ENCODE measurements at places on chromosomes 7 and 10.

GRCh38 chr7:38903057-38903456 lies 5.9 kb downstream of the VPS41 start:
- DNase-seq, result peak; percentile 3

GRCh38 chr10:51079766-51080165 lies 5.5 kb downstream of the PRKG1 start:
- no peak for DNase-seq

DNA sequence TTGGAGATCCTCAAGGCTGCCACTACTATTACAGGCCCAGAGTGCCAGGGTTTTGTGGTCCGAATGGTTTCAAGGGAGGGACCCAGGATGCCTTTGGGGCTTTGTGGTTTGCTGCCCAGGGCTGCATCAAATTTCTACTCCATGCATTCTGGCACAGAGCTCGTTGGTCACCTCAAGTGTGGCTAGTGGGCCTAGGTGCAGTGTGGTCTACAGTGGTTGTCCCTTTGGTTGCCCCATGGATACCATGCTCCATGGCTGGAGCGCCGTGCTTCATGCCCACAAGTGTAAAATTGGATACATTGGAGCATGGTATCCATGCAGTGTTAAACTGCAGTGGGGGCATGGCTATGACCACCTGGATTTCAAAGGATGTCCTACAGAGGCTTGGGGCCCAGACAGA lies 5.4 kb upstream of the PRF1 start:
- DNase-seq, result no peak

DNA sequence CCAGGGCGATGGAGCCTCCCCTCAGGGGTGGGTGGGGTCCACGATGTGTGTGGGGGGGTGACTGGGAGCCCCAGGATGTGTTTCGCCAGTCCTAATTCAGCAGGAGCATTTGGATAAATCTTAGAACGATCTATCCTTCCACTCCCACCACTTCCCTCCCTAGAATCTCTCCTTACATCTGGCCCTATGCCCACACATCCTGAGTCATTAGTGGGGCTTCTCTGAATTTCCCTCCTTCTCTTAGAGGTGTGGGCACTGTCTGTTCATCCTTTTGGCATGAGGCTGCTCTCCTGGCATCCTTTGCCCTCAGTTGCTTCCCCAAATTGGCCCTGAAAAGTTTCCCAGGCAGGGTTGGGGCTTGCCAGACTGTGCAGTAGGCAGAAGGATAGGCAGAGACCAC lies 1.6 kb downstream of the GHRHR start:
- peak; percentile 6 for DNase-seq

- no peak for DNase-seq
Measured at GRCh38 chr7:66758950-66759628, 18.6 kb downstream of the RABGEF1 start.

DNA sequence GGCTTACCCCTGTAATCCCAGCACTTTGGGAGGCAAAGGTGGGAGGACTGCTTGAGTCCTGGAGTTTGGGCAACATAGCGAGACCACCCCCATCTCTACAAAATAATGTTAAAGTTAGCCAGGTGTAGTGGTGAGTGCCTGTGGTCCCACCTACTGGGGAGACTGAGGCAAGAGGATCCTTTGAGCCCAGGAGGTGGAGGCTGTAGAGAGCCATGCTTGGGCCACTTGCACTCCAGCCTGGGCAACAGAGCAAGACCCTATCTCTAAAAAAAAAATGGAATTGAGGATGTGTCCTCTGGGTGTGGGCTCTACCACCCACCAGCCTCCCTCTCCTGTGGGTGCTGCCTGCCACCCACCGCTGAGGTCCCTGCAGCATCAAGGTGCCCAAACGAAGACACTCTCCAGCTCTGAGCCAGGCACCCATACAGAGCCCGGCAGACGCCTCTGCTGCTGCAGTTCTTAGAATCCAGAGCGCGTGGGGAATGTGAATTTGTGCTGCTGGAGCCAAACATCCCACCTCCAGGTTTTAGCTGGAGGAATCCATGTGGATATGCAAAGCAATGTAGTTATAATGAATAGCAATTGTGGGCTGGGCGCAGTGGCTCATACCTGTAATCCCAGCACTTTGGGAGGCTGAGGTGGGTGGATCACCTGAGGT lies 176.0 kb upstream of the TNRC18 start:
- DNase-seq, result no peak

GRCh38 chr10:12541446-12542067 lies 192.2 kb downstream of the CAMK1D start:
- no peak for DNase-seq

DNA sequence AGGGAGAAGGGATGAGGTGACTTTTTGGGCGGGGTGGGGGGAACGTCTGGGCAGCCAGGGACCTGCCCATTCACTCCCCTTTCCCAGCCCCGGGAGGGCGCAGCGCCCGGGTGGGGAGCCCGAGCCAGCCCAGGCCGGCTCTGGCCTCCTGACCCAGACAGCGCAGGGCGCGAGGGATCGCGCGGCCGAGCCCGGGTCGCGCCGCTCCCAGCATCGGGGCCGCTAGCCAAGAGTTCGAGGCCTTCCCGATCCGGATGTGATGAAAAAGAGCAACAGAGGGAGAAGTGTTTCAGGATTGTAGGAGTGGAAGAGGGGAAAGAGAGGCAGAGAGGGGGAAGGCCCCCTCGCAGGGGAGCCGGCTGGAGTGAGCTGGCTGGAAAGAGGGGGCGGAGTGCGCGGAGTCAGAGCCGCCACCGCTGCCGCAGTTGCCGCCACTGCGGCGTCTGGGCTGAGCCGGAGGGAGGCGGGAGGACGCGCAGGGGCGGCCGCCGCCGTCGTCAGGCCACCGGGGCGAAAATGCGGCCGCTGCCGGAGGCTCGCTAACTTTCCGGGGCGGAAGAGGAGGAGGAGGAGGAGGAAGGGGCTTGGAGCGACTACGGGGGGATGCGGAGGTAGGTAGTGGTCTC lies at the start of gene MDFIC:
MDFIC (plus strand) TSS at position 69 of the 626 bp plus-strand sequence. CDS start 940 bp downstream, outside the sequence.
- peak; percentile 75 for DNase-seq

DNA sequence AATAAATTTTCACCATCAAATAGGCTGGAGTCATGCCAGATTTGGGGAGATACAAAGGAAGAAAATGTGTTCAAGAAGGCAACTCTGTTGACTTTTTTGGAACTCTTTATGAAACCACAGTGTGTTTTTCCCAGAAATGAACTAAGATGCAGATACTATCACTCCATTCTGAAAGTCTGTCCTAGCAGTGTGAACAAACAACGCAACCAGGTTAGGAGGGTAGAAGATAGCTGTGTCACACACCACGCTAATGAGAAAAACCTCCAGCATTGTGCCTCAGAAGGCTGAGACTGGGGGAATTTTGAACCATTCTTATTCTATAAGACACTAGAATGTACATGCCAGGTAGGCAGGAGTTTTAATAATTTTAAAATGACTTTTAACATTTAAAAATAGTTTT lies 15.9 kb upstream of the ATP6V0A4 start:
- no peak for DNase-seq

GRCh38 chr10:116683166-116683565 lies 59.2 kb downstream of the HSPA12A start:
- no peak for DNase-seq

- no peak for DNase-seq
Measured at GRCh38 chr7:29860186-29860585, 53.9 kb downstream of the WIPF3 start.

- DNase-seq, result no peak
Measured at GRCh38 chr7:23108995-23109394, 3.4 kb downstream of the KLHL7 start.

- no peak for DNase-seq
Measured at GRCh38 chr10:25959540-25960232, 25.7 kb downstream of the MYO3A start.

- no peak for DNase-seq
Measured at GRCh38 chr7:2776401-2776800, 67.7 kb downstream of the GNA12 start.

DNA sequence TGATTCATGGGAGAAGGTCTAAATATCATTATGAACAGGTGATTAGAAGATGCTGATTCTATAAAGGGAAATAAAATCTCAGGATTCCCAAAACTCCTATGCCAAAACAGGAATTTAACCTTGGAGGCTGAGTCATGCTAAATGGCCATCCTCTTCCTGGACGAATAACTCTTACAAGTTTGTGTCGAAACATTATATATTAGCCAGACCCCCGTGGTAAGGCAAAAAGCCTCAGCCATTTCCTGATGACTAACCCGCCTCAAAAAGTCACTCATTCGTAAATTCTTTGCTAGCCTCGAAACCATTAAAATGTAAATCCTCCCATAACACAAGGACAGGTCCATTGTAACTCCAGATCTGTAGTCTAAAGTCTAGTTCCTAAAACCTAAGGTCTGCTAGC lies 32.0 kb downstream of the CUL2 start:
- DNase-seq, result peak; percentile 95

DNA sequence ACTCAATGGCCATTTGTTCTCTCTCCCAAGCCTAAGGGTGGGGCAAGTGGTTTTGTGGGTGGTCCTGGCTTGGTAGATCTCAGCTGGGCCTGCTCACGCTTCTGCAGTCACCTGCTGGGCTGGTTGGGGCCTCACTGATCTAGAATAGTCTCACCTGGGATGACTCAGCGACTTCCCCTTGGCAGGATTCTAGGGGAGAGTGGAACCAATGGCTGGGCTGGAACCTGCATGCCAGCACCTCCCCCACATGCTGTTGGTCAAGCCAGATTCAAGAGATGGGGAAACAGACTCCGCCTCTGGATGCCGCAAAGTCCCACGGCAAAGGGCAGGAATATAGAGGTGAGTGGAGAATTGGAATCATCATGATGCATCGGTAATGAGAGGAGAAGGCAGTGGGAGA lies 292.9 kb upstream of the NPVF start:
- DNase-seq, result no peak

DNA sequence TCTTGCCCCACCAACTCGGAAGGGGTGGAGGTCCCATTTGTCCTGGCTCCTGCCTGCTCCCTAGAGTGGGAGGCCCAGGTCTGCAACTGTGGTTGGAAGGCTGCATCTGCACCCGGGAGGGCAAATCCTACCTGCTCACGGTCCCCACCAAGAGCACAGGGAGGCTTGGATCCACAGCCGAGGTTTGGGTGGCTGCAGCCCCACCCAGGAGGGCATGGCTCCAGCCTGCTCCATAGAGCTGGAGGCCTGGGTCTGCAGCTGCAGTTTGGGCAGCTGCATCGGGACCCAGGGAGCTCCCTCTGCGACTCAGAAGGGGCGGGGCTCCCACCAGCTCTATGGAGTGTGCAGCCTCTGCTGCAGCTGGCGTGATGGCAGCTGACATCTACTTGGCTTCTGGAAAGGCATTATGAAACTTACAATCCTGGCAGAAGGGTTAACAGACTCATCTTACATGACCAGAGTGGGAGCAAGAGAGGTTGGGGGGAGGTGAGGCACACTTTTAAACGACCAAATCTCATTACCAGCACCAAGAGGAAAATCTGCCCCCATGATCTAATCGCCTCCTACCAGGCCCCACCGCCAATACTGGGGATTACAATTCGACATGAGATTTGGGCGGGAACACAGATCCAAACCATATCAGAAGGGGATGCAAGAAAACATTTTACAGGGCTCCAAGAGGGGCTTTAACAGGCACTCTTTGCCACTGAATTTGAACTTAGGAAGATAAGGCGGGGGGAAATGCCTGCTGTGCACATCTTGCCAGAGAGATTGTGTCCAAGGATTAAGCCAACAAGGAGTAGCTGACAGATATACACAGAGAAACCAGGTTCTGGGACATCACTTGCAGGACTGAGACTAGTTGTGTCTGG lies 8.2 kb upstream of the BLVRA start:
- peak; percentile 31 for DNase-seq

DNA sequence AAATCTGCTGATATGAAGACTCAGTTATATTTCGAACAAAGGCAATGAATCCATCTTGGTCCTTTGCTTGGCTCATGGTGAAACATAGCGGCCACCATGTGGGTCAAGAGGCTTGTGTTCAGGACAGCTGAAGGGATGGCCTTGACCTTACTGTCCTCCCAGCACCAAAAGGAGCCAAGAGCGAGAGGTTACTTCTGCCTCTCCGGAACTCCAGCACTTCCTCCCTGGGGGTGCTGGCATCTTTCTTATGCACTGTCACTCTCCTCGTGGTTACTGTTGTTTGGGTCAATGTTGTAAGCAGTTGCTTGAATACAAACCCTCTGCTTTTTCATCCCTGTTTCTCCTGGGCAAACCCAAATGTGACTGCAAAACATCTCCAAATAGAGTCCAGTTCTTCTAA lies 100.6 kb downstream of the RBM20 start:
- DNase-seq, result no peak

- DNase-seq, result peak; percentile 87
Measured at GRCh38 chr7:134885967-134886352, 100.3 kb upstream of the AGBL3 start.

- DNase-seq, result no peak
Measured at GRCh38 chr7:21071561-21072501, 285.1 kb upstream of the SP8 start.

- DNase-seq, result no peak
Measured at GRCh38 chr10:70964245-70964644, 75.9 kb upstream of the PCBD1 start.

- DNase-seq, result no peak
Measured at GRCh38 chr7:22628112-22628511, 98.9 kb upstream of the IL6 start.

DNA sequence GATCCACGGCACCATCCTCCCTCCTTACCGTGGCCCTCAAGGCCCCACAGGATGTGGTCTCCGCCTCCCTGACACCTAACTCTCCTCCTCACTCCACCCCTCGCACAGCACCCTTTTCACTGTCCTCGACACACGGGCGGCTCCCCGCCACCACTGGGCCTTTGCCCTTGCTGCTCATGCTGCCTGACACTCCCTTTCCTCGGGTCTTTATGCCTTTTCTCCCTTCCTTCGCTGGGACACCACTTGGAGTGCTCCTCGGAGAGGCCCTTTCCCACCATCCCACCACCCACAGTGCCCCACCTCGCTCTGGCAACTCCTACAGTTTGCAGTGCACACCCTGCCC lies 7.9 kb upstream of the INMT start:
- no peak for DNase-seq

DNA sequence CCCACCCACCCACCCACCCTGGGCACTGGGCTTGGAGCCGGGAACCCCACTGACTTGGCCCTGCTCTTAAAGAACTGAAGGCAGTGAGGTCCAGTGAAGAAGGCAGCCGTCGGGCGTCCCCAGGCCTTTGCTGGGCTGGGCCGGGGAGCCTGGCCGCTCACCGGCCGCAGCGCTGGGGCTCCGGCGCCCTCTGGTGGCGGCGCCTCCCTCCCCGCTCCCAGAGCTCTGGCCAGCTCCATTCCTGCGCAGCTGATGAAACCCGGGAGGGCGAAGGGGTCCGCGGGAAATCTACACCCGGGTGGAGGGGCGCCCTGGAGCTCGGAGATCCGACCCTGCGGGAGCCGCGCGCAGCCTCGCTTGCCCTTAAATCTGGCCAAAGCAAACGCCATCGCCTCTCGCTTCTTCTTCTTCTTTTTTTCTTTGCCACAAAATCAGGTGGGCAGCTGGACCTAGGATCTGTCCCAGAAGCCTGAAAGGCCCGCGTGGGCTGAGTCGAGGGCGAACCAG lies 1.7 kb upstream of the CXCL12 start:
- DNase-seq, result peak; percentile 77

Data from EH (cell line).